ENCODE measurements at places on chromosomes 3 and 15.
A peak's percentile ranks its signal among the peaks of the same experiment; 100 is the strongest.

DNA sequence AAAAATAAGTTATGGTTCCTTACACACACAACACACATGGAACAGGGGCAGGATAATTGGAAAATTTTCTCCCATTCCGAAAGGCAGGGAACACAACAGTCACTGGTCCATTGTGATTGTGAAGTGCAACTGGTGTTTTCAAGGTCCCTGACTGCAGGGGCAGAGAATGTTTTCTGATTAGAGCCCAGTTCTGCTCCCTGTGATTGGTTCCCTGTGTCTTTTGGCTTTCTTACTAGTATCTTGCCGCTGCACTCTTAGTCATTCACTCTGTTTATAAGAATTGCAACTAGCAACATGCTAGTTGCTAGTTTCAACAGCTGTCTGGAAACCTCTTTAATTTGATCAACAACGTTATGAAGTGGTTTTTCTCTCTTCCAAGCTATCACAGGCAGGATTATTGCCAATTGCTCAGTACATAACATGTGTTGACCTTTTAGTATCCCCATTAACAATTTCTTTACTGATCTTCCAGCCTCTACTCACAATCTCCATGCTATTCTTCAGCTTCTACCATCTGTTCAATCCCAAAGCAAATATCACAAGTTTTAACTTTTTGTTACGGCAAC lies 177.5 kb downstream of the EPHA6 start:
- no peak for DNase-seq

- no peak for DNase-seq
These were observed 813.5 kb downstream of the MCTP2 start for GRCh38 chr15:95044745-95045417.

GRCh38 chr3:16884084-16884747 lies 539 bp upstream of the PLCL2 start:
- DNase-seq, result peak; percentile 49

- no peak for DNase-seq
These were observed 12.8 kb downstream of the DCUN1D1 start for GRCh38 chr3:182967218-182968204.

DNA sequence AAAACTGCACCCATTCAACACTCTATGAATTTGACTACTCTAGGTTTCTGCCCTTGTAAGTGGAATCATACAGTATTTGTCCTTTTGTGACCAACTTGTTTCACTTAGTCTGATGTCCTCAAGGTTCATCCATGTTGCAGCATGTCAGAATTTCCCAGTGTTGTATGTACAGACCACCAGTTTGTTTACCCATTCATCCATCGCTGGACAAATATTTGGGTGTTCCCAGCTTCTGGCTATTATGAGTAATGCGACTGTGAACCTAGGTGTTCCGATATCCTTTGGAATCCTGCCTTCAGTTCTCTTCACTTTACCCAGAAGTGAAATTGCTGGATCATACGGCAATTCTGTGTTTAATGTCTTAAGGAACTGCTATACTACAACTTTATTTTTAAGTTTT lies 12.6 kb downstream of the RPL32 start:
- DNase-seq, result no peak

DNA sequence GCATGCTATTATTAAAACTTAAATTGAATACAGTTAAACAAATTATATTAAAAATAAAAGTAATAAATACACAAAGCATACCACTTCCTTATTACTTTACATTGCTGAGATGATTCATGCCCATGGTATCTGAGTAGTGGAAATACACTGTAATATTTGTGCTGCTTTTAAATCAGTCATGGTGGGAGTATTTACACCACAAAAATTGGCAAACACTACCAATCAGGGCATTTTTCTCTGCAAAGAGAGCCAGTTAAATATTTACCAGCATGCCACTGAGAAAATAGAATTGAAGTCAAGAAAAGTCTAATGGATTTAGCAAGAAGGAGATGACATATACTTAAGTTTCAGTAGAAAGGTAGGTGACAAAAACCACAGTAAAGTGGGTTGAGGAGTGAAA lies 19.6 kb downstream of the PPARG start:
- no peak for DNase-seq

DNA sequence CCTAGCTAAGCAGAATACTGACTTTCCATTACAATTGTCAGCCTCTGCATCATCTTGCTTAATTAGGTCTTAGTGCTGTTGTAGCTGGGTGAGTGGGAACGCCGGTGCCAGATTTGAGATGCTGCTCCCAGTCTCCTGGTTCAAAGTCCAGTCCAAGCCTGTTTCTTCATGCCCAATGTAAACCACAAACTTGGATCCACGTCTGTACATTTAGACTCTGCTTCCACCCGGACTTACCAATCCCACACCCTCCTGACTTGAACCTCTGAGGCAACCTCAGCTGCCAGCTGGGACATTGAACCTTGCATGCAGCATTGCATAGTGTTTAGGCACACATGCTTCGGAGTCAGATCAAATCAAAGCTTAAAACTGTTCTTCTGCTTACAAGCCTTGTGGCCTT lies 43.0 kb downstream of the BCL2L10 start:
- DNase-seq, result no peak

GRCh38 chr3:99711351-99711750 lies 73.0 kb downstream of the COL8A1 start:
- no peak for DNase-seq

DNA sequence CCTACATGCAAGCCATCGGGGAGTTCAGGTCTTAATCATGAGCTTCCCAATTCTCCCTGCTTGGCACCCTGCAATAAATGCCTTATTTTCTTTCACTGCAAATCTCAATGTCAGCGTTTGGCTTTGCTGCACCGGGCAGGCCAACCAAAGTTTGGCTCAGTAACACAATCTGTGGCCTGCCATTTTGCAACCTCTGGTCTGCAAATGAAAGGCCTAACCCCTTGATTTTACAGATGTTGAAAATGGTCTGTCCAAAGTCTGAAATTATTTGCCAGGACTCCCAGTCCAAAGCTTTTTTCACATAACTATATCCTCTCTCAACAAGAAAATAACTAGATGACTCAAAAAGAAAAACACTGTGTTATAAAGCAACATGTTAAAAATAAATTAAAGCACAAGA lies 34.0 kb upstream of the LEKR1 start:
- no peak for DNase-seq

DNA sequence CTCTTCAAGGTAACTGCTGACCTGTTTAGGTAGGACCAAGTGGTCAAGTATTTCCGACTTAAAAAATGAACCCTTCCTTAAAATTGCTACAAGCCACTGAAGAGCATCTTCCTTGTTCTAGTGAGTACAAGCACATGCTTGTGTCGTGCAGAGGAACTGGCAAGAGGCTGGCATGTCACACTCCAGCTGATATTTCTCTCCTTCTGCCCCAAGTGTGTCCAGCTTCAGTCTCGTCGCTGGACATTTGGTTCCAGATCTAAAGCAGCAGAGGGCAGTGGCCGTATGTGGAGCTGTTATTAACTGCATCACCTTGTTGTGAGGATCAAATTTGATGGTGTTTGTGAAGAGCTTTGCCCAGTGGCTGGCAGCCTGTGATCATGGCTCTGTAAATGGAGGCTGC lies 10.0 kb downstream of the RBP2 start:
- no peak for DNase-seq

- no peak for DNase-seq
These were observed 15.6 kb downstream of the PIF1 start for GRCh38 chr15:64809649-64810496.

GRCh38 chr15:93519599-93519998 lies 430.6 kb upstream of the RGMA start:
- DNase-seq, result no peak

GRCh38 chr3:155202626-155203025 lies 90.9 kb downstream of the STRIT1 start:
- no peak for DNase-seq

- no peak for DNase-seq
These were observed 271.5 kb upstream of the TBL1XR1 start for GRCh38 chr3:177468816-177469215.

DNA sequence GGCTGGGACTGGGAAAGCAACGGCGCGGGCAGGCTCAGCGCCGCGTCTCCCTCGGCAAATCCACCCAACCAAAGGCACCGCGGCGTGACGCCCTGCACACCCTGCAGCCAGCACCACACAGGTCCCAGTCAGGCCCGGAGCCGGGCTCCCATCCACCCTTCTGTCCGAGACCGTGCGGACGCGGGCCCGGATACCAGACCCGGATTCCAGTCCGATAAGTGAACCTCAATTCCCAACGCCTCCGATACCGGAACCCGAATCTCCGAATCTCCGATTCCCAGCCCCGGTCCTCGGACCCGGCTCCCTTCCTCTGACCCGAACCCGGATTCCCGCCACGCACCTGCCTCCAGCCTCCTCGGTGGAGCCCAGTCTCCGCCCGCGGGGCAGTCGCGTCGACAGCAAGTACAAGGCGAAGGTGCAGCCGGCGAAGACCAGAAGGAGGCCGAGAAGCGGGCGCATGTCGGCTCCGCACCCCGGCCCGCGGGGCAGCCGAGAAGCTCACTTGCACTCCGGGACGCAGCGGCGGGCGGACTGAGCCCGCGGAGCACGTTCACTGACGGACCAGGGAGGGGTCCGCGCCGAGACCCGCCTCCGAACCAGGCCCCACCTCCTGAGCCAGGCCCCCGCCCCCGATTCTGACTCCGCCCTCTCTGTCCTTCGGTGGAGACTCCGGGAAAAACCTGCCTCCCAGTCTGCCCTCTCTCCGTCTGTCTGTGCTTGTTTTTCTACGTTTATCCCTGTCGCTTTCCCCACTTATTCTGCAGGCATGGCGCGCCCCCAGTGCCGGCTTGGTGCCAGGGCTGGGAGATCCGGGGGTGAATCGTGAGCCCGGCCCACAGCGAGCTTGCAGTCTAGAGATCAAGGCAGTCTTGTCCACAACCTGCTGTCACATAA lies at the start of gene TMEM41A:
Gene TMEM41A, minus strand, starts transcription at position 533 of the 894 bp plus-strand sequence. Its CDS starts 74 bp downstream, at position 459.
- peak; percentile 79 for DNase-seq

- no peak for DNase-seq
These were observed 229.9 kb downstream of the LRRN1 start for GRCh38 chr3:4029135-4029534.

DNA sequence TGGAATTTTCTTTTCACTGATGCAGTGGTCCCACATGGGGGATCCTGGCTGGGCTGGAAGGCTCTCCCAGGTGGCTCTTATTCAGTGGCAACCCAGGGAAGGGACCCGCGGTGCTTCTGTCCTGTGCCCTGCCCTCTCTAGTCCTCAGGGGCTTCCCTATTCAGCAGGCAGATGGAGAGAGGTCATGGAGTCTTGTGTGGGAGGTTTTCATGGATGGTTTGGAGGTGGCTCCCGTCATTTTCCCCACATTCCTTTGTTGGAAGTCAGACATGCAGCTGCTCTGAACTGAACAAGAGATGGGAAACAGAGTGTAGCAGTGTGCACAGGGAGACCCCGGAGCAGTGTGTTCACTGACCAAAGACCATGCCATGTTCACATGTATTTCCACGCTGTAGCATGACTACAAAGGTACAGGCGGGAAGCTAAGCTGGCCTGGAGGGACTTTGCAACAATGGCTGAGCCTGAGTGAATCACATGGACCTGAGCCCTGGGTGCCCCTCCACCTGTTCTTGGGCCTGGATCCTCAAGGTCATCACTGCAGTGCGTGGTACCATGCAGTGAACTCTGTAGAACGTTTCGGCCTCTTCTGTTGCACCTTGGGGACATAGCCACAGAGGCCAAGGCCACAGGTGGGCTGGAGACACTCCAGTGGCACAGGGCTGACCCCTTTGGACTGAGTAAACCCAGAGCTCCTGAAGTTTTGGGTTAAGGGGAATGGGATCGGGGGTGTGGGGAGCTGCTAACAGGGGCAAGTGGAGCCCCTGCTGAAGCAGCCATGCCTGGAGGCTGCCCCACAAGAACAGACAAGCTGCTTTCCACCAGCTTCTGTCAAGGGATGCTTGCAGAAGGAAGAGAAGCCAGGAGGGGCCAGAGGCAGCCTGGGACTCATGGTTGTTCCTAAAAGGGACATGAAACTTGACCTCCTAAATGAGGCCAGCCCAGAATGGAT lies 123.0 kb downstream of the ASB7 start:
- no peak for DNase-seq

GRCh38 chr3:50157827-50158529 lies 2.9 kb downstream of the SEMA3F start:
- DNase-seq, result no peak

- DNase-seq, result no peak
These were observed 13.0 kb upstream of the MAPK6 start for GRCh38 chr15:52005748-52006701.

DNA sequence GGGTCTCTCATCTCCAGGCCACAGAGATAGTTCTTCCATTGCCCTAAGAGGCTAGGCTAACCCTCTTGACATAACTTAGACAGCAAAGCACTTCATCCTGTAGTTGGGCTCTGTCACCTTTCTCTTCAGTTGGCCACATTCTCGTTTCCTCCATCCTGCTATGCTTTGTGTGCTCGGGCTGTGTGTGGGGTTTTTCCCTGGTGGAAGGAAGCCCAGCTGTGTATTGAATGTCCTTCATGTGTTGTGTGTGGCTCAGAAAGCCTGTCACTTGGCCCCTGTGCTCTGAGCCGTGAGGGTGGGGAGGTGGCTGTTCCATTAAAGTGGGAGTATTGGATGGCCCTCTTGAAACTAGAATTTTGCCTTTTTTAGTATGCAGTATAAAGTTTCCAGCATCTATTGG lies 8.8 kb upstream of the EXOG start:
- no peak for DNase-seq

All from stimulated activated CD8-positive, alpha-beta memory T cell treated with anti-CD3 and anti-CD28 coated beads, Interleukin-4, amount 100 ng/mL, for 4 hours (primary cell).